Cerebellar nuclear complex (tissue), 1 donor: ENCODE measurements at places on chromosomes 12 and 14.

DNA sequence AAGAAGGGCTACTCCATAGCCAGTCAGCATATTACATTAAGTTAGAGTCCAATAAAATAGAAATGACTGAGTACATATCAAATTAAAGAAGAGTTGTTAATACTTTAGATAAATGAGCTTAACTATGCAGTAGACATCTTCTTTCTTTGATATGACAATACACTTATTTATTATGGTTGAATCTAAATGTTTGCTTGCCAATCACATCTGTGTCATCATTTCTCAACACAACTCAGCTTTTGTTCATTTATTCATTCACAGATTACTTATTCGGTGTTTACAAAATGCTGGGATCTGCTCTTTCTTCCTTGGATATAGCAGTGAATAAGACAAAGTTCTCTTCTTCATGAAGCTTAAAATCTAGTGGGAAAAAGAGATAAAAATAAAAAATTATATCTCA, 614.6 kb upstream of the ATP2B1 start:
- DNase-seq, result no peak

GRCh38 chr14:62125793-62126192, 363.6 kb downstream of the SNAPC1 start:
- no peak for DNase-seq

DNA sequence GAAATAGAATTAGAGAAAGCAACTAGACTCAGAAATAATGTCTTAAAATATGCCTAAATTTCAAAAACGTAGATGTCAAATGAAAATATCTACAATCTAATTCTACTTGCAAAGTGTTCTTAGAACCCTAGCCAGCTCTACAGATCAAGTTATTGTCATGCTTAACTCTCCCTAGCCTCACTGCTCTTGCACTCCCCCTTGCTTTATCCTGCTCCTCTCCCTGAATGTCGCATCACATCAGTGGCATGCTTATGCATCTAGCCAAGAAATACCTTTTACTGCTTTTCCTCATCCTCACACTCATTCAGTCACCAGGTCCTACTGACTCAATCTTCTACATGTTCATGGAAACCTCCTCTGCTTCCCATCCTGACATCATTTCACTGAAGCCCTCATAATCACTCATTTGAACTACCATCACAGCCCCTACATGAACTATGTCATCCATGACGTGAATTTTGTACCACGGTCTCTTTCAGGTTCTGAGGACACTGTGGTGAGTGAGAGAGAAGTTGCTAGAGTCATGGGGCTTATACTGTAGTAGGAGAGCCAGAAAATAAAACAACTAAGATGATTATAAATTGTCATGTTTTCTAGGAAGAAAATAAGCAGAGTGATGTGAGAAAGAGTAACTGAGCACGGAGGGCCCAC, 22.6 kb upstream of the CRACR2A start:
- DNase-seq, result no peak

- DNase-seq, result no peak
These were observed 41.5 kb downstream of the BCL11B start for GRCh38 chr14:99230208-99231151.

DNA sequence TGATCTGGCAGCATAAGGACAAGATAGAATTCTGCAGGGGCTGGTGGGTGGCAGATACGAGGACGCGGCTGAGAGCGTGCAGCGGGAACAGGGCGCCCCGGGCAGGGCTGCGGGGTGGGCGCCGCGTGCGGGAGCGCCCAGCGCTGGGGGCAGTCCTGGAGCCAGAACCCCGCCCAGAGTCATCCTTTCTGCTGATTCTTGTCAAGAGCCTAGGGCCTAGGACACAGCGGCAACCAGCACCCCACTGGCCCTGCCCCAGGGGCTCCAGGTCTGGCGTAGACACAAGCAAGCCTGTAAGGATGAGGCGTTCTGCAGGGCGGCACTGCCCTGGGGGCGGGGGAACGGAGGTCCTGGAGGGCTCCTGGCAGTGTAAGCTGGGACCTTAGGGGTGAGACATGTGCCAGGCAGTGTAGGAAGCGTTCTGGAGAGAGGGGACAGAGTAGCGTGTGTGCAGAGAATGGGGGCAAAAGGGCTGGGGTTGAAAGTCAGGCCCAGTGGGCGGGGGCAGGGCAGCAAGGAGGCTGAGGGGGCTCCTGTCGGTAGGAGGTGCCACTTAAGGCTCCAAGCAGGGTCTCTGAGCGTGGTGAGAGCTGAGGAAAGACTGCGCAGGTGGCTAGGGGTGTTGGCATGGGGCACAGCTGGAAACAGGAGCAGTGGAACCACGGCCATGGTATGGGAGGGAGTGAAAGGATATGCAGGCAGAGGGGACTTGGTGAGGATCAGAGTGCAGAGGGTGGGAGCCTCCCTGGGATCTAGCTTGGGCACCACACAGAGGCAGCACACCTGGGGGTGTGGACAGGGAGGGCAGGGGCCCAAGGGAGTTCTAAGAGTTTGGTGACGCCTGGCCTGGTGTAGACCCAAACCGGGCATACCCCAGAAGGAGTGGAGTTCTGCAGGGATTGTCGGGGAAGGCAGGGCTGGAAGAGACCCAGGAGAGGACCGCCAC, 845 bp upstream of the AHNAK2 start:
- no peak for DNase-seq

- no peak for DNase-seq
These were observed 40.5 kb downstream of the DUSP6 start for GRCh38 chr12:89311703-89312293.
